MM.1S (cell line): ENCODE measurements at places on chromosomes 5 and 9.

GRCh38 chr5:36613771-36614656 is 7.6 kb downstream of the SLC1A3 start:
- DNase-seq, result no peak

GRCh38 chr9:117284414-117284813 is 130.4 kb downstream of the ASTN2 start:
- no peak for DNase-seq

- DNase-seq, result no peak
These were observed 94.6 kb upstream of the RASGRF2 start for GRCh38 chr5:80865551-80865950.

DNA sequence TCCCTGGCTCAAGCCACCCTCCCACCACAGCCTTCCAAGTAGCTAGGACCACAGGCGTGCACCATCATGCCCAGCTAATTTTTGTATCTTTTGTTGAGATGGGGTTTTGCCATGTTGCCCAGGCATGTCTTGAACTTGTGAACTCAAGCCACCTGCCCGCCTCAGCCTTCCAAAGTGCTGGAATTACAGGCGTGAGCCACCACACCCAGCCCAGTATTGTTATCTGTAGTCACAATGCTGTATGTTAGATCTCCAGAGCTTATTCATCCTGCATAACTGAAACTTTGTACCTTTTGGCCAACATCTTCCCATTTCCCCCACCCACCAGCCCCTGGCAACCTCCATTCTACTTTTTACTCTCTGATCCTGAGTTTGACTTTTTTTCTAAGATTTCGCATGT is 37.5 kb downstream of the CREBRF start:
- DNase-seq, result no peak

DNA sequence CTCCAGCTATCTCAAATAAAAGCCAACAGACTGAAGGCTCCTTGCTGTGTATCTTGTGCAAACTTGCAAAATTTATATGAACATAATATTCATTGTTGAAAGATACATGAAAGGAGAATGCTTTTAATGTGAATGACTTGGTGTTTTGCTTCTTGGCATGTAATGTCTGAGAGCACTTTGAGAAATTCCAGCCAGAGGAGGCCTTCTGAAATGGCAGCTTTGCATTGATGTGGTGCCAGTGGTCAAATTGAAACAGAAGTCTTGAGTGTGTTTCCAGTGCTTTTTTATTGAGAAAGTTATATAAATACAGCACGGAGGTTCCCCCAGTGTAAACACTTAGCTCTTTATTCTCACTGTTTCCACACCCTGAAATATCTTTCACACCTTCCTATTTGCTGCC is 182.1 kb downstream of the ADCY2 start:
- DNase-seq, result no peak

GRCh38 chr9:121160025-121160424 is 41.6 kb downstream of the RAB14 start:
- no peak for DNase-seq

DNA sequence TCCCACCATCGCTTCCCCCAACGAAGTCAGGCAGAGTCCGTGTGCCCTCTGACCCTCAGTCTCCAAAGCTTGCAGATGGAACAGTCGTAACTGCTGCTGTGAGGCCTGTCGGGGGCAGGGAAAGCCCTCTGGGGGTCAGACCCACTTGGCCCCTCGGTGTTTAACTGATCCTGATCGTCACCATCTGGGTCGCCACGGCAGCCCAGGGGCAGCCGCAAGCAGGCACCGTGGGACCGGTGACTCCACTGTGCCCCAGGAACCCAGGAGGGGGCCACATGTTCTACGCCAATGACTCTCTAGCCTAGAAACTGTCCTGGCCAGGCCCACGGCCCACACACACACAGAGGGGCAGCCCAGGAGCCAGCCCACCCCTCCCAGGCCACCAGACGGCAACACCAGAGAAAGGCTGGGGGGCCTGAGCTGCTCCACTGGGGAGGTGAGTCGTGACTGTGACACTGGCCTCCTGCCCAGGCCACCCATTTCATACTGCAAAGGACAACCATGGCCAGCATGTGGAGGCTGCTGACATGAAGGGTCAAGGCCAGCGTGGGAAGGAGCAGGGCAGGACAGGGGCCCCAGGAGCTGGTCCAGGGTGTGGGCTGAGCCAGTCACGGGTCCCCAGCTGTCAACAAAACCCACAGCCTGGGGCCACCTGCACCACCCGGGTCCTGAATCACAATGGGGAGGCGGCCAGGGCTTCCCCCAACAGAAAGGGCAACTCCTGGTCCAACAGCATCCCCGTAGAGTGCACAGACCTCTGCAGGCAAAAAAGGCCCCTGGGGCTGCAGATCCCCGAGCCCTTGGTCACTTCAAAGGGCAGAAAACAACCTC is 20.8 kb downstream of the VAV2 start:
- no peak for DNase-seq

- DNase-seq, result no peak
These were observed 68.5 kb upstream of the RAI14 start for GRCh38 chr5:34587355-34588241.

DNA sequence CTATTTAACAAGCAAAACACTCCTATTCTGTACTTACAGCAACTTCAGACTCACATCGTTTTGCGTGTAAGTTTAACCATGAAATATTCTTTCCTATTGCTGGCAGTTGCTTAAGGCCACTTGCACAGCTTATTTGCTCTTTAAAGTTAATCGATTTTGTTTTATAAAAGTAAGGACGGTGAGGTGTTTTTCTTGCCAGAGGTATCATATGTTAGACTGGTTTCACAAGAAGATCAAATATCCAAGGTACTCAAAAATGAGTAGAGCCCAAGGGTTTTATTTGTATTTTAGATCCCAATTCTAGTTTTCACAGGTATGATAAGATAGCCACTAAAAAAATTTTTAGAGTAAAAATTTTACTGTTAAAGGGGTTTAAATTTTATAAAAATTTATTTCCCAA is 16.2 kb downstream of the CLINT1 start:
- no peak for DNase-seq
